ENCODE measurements at places on chromosomes 5 and 9. TPM values are rescaled to one million over a fixed set of nuclear protein-coding genes. Genes with fewer than 3 reads are reported as not detected.

DNA sequence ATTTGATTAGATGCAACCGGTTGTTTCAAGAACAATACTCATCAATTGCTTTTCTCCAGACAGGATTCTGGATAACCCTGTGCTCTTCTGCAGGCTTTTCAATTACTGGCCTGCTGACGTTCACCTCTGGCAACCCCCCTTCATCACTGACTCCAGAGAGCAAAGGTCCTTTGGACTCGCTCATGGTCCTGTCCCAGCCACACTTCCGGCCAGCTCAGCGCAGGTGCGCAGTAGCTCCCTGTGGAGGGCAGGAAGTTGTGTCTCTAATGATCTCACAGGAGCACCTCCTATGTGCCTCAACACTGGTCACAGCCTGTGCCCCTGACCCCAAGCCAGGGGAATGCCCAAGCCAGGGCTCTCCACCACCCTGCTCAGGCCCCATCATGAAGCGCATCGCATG, 44.0 kb downstream of the OLFM1 start:
- H3K36me3 ChIP-seq = no peaks in the 10 kb centered on the region
- no peaks in the 10 kb centered on the region for H3K27me3 ChIP-seq
- H3K4me3 ChIP-seq = no peak overlapping the region
- no peaks in the 10 kb centered on the region for H3K4me1 ChIP-seq
- no peak for DNase-seq
- no peak overlapping the region for H3K27ac ChIP-seq

GRCh38 chr9:114433720-114434255, 46.0 kb upstream of the AKNA start:
- H3K36me3 ChIP-seq = no peaks in the 10 kb centered on the region
- no peak overlapping the region for H3K27ac ChIP-seq
- H3K4me1 ChIP-seq = no peaks in the 10 kb centered on the region
- H3K27me3 ChIP-seq = no peaks in the 10 kb centered on the region

DNA sequence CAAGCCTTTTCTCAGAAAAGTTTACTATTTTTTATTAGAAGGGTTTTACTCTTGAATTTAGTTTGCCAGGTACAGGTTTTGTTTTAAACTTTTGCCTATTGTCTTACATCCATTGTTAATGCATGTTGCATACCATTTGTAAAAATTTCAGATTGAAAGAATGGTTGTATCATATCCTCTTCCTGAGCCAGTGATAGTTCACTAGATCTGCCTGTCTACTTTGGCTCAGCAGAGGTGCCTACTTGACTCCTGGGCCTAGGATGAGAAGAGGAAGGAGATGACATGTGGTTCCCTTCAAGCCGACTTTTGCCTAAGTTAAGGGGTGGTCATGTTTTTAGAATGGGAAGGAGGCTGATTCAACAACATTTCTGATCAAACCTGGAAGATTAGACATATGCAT, 232.9 kb downstream of the TRPM3 start:
- no peak overlapping the region for H3K27ac ChIP-seq
- no peaks in the 10 kb centered on the region for H3K4me1 ChIP-seq
- DNase-seq = no peak
- H3K4me3 ChIP-seq = no peak overlapping the region
- H3K27me3 ChIP-seq = no peaks in the 10 kb centered on the region

DNA sequence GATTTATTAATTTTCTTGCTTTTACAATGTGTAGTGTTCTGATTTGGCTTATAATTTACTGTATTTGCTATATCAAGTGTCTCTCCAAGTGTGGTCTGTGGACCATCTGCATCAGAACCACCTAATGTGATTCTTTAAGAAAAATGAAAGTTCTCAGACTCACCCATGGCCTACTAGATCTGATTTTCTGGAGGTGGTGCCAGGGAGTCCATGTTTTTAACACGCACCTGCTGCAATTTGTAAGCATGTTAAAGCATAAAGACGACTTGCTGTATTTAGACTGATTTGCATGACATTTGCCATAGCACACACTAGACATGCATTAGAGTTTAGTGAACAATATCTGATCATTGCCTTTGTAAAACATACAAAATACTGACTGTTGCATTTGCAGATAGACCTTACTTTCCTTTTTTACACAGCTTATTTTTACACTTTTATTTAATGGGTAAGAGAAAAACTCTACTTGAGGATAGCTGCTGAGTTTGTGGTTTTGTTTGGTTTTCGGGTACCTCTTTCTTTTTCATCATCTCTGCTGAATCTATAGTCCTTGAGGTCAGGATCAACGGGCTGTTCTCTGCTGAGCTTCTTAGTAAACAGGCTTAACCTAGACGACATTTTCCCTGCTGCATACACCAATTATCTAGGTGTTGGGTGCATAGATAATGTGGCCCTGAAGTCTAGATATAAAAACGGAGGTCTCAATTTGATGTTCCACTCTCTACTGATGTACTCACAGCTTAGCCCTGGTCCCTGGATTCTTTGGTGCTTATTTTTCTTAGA, 138.0 kb upstream of the ZNF366 start:
- H3K27ac ChIP-seq = no peak overlapping the region
- no peak for DNase-seq
- H3K36me3 ChIP-seq = no peaks in the 10 kb centered on the region
- no peaks in the 10 kb centered on the region for H3K4me1 ChIP-seq

DNA sequence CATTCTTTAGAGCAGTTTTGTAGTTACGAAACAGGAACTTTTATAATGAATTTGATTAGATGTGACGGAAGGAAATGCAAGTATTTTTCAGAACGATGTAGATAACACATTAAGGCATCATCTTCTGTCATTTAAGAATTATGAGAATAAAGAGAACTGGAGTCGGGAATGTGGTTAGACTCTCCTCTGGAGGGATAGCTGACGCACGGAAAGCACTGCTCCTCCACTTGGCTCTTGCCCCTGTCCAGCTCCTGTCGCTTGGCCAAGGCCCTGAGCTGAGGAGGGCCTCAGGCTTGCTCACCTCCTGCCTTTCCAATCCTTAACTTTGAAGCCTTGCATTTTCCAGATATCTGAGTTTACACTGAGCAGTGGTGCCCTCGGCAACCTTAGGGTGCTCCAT, 60.5 kb downstream of the MAP1B start:
- no peak for DNase-seq
- H3K4me1 ChIP-seq = no peaks in the 10 kb centered on the region
- no peaks in the 10 kb centered on the region for H3K27me3 ChIP-seq
- no peak overlapping the region for H3K4me3 ChIP-seq
- no peaks in the 10 kb centered on the region for H3K36me3 ChIP-seq
- no peak overlapping the region for H3K27ac ChIP-seq

DNA sequence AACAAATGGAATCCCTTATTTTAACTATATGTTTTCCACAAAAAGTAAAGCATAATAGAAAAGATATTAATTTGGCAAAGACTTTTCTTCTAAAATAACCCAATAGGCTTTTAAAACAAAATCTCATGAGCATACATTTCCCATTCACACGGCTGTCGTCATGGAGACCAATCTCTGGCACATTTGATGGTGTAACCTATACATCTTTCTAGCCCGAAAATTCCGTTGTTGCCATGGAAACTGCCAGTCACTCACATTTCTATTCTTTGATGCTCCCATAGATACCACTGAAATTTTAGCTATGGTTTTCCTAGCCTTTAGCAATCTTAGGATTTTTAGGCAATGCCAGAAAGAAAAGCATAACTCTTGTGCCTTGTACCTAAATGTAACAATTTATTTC, 262.9 kb upstream of the TRPM3 start:
- no peak for DNase-seq
- H3K36me3 ChIP-seq = no peaks in the 10 kb centered on the region
- H3K4me1 ChIP-seq = no peaks in the 10 kb centered on the region
- H3K27ac ChIP-seq = no peak overlapping the region

DNA sequence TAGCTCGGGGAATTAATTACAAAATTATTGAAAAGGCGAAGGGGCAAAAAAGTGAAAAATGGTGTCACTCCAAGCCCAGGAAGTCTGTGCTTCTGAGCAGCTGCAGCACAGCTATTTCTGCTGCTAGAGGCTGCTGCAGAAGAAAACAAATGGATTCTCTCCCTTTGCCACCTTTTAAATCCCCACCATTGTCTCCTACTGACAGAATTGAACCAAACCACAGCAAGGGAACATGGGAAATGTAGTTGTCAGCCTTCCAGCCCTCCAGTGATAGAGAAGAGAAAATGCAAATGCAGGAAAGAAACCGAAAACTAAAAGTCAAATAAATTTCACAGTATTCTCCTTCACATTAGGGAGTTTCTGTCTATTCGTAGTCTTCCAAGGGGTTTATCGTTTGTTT, 33.4 kb upstream of the CDC42SE2 start:
- DNase-seq = no peak
- no peak overlapping the region for H3K27ac ChIP-seq
- no peaks in the 10 kb centered on the region for H3K27me3 ChIP-seq
- H3K36me3 ChIP-seq = no peaks in the 10 kb centered on the region
- peaks cover 5% of the 10 kb centered on the region for H3K4me1 ChIP-seq

GRCh38 chr9:86652736-86653135, 294.6 kb downstream of the GAS1 start:
- DNase-seq = no peak
- H3K27me3 ChIP-seq = no peaks in the 10 kb centered on the region
- no peak overlapping the region for H3K4me3 ChIP-seq
- no peak overlapping the region for H3K27ac ChIP-seq

- no peaks in the 10 kb centered on the region for H3K4me1 ChIP-seq
- no peaks in the 10 kb centered on the region for H3K27me3 ChIP-seq
- DNase-seq = no peak
Observed at GRCh38 chr9:80806671-80807070, 882.7 kb downstream of the TLE1 start.

DNA sequence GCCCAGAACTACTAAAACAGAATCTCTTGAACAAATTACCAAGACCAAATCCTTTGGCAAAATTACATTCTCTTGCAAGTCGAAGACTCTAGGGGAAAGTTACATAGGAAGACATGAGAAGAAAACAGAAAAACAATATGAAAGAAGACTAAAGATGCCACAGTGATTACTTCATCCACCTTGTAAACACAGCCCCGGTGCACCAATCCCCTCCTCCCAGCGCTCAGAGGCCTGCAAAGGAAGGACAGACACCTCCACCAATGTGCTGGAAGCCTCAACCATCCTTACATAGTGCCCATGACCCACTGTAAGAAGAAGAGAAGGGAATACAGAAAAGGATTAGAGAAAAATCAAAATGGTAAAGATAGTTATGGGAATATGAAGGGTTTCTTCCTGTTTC, 218.5 kb downstream of the SPOCK1 start:
- DNase-seq = no peak
- H3K36me3 ChIP-seq = no peaks in the 10 kb centered on the region
- no peaks in the 10 kb centered on the region for H3K4me1 ChIP-seq
- no peak overlapping the region for H3K27ac ChIP-seq

DNA sequence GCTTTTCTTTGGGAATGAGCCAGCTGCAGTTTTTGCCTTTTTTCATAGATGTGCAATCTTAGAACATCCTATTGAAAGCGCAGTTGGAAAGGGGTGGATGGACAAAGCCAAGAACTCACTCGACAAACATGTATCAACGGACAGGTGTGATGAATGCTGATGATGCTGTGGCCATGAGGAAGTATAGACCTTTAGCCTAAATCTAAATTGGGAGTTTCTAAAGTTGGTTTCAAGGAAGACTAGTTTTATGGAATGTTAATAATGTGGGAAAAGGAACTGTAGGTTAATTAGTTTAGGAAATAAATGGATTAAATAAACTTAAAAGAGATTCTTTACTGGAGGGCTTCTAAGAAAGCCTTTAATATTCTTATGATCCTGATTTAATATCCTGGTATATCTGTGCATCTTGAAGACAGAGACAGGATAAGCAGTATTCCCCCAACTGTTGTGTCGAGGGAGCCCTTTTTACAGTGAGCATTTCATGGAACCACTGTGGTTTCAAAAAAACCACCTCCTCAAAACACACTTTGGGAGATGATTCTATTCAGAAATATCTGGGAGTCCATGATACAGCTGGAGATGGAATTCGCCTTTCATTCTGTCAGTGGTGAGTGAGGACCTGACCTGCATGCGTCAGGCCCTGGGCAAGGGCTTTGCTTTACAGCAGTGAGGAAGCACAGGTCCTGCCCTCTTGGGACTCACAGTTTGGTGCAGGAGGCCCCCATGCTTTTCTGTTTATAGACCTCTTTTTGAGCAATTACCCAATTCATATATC, 82.6 kb downstream of the AOPEP start:
- H3K36me3 ChIP-seq = no peaks in the 10 kb centered on the region
- H3K27ac ChIP-seq = no peak overlapping the region
- H3K4me3 ChIP-seq = no peak overlapping the region
- no peaks in the 10 kb centered on the region for H3K27me3 ChIP-seq
- DNase-seq = no peak

DNA sequence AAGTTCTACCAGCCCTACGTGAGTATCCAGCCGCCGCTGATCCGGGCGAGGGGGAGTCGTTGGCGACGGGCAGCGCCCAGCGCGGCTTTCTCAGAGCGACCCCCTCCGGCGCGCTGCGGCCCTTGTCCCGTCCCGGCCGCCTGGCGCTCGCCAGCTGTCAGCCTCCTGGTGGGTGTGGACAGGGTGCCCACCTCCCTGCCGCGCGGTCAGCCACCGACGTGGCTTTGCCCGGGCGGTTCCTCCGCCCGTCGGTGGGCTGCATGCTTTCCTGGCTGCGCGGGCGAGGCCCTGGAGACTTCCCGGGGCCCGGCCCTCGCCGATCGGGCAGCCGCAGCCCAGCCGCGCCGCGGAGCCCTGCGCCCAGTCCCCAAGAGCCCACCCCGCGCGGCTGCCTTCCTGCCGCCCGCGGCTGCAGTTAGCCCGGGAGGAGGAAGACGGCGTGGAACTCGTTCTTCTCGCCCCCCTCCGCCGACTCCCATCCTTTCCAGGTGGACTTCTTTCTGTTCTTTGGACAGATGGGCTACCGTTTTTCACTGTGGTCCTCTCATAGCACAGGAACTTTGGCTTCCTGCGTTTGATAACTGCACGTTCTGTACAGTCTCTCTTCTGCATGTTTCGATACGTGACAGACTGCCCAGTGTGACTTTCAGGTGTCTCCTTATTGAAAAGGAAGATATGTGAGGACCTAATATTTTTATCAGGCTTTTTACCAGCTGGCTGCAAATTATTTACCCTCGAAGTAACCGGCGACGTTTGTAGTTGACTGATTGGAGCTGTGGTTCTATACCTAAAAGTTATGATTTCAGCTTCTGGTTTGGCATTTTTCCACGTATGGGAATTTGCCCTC, 577 bp downstream of the AP3S1 start:
- no peaks in the 10 kb centered on the region for H3K36me3 ChIP-seq
- peak overlapping the region; percentile 92 for H3K4me3 ChIP-seq
- peak overlapping the region; percentile 86 for H3K27ac ChIP-seq
- peak; percentile 32 for DNase-seq
- peaks cover 21% of the 10 kb centered on the region for H3K4me1 ChIP-seq

GRCh38 chr5:133525126-133525525, 87.2 kb downstream of the FSTL4 start:
- no peak overlapping the region for H3K4me3 ChIP-seq
- no peak for DNase-seq
- no peak overlapping the region for H3K27ac ChIP-seq

- no peak overlapping the region for H3K4me3 ChIP-seq
- H3K4me1 ChIP-seq = no peaks in the 10 kb centered on the region
- H3K36me3 ChIP-seq = no peaks in the 10 kb centered on the region
- H3K27me3 ChIP-seq = no peaks in the 10 kb centered on the region
- no peak overlapping the region for H3K27ac ChIP-seq
Observed at GRCh38 chr5:61617995-61618525, 286.0 kb downstream of the ZSWIM6 start.

GRCh38 chr9:26471261-26471660, 421.3 kb downstream of the CAAP1 start:
- no peaks in the 10 kb centered on the region for H3K27me3 ChIP-seq
- H3K27ac ChIP-seq = no peak overlapping the region
- H3K36me3 ChIP-seq = no peaks in the 10 kb centered on the region
- DNase-seq = no peak
- H3K4me1 ChIP-seq = no peaks in the 10 kb centered on the region

LRRC19 gene
- 48.9 TPM for total RNA-seq

CDH9 gene
- not detected for total RNA-seq

OSMR gene
- total RNA-seq = 14.3 TPM

PCDHGA5 gene
- total RNA-seq = 0.52 TPM

ADAMTS19 gene
- 0.80 TPM for total RNA-seq

INSL4 gene
- total RNA-seq = not detected

Data from colonic mucosa (tissue), 4 donors.